CD4-positive, alpha-beta T cell (primary cell): ENCODE measurements at places on chromosomes 3 and 15.

DNA sequence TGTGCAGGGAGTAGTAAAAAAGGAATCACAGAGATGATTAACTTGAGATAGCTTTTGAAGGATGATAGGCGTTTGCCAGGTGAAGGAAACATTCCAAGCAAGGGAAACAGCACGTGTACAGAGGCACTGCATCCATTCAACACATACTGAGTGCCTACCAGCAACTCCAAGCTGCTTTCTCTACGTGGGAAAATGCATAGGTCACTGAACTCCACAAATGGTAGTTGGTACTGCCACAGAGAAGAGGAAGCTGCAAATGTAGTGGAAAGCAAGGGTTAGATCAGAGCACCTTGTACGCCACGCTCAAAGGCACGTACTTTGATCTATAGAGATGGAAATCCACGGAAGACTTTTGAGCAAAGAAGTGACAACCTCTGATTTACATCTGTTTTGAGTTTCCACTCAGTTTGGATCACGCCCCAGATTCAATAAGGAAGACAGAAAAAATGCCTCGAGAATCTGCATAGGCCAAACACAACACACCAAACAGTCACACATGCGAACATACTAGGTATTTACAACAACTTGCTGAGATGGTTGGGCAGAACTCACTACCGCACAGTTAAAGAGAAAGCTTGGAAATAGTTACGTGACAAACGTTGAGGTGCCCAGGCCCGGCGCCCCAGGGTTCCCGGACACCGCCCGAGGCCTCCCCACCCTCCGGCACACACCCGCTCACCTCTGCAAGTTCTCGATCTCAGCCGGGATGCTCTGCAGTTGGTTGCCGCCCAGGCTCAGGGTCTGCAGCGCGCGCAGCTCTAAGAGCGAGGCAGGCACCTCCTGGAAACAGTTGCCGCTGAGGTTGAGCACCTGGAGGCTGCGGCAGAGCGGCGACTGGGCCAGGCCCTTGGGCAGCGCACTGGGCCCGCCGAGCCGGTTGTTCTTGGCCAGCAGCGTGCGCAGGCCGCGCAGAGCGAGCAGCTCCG is 826 bp downstream of the LRRC58 start:
- no peaks in the 10 kb centered on the region for H3K27me3 ChIP-seq
- H3K4me3 ChIP-seq, result peak overlapping the region; percentile 65
- H3K4me1 ChIP-seq, result peaks cover 18% of the 10 kb centered on the region
- peaks cover 2% of the 10 kb centered on the region for H3K36me3 ChIP-seq
- peak; percentile 42 for DNase-seq
- H3K27ac ChIP-seq, result peak overlapping the region; percentile 65

DNA sequence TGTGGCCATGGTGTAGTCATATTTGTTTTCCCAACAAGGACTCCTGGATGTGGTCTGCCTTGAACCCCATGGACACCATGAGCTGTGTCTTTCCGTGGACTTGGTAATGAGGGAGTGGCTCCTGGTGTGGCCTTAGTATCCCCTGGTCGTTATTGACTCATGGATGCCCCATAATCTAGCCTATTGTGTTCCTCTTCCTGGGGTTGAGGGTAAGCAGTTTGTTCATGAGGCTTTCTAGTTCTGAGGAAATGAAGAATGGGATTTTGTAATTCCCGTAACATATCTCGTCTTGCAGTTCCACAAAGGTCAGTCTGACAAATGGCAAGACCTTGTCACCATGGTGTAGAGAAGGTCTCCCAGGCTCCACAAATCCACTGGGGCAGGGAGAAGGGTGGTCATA is 22.6 kb downstream of the RAB7A start:
- peaks cover 17% of the 10 kb centered on the region for H3K36me3 ChIP-seq
- no peak for DNase-seq
- H3K27ac ChIP-seq, result no peak overlapping the region
- peaks cover 44% of the 10 kb centered on the region for H3K4me1 ChIP-seq
- H3K27me3 ChIP-seq, result no peaks in the 10 kb centered on the region

GRCh38 chr3:172591876-172592771 is 68.9 kb upstream of the TNFSF10 start:
- H3K4me1 ChIP-seq, result peaks cover 40% of the 10 kb centered on the region
- DNase-seq, result peak; percentile 62
- H3K27me3 ChIP-seq, result no peaks in the 10 kb centered on the region
- peak overlapping the region; percentile 29 for H3K4me3 ChIP-seq
- H3K27ac ChIP-seq, result peak overlapping the region; percentile 6

- no peak overlapping the region for H3K27ac ChIP-seq
- peaks cover 7% of the 10 kb centered on the region for H3K4me1 ChIP-seq
- H3K27me3 ChIP-seq, result no peaks in the 10 kb centered on the region
- peaks cover under 1% of the 10 kb centered on the region for H3K36me3 ChIP-seq
- H3K4me3 ChIP-seq, result no peak overlapping the region
Observed at GRCh38 chr3:129824926-129825541, 68.5 kb downstream of the TMCC1 start.

GRCh38 chr15:52281085-52282035 is 14.2 kb downstream of the MYO5C start:
- no peak overlapping the region for H3K27ac ChIP-seq
- no peaks in the 10 kb centered on the region for H3K36me3 ChIP-seq
- no peak for DNase-seq
- no peak overlapping the region for H3K4me3 ChIP-seq
- H3K27me3 ChIP-seq, result no peaks in the 10 kb centered on the region

DNA sequence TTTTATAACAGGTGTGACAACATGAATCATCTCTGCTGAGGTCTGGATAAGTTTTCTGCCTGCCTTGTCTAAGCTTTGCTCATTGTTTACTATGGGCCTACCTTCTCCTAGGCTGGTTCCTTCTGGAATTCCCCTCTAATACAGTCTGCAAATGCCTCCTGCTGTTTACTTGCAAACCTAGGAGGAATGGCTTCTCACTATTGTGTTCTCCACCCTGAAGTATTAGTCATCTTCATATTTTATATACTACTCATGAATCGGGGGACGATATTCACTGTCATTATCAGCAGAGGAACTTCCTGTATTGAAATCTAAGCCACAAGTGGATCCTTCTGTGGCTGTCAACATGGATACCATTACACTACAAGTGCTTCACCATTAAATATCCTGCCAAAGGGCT is 154.8 kb downstream of the PLCL2 start:
- H3K4me3 ChIP-seq, result no peak overlapping the region
- H3K4me1 ChIP-seq, result peaks cover 6% of the 10 kb centered on the region
- peaks cover 34% of the 10 kb centered on the region for H3K36me3 ChIP-seq
- H3K27ac ChIP-seq, result no peak overlapping the region
